ENCODE measurements at places on chromosomes 11 and 22. TPM values are rescaled to one million over a fixed set of nuclear protein-coding genes. Genes with fewer than 3 reads are reported as not detected.

HDHD5 gene
- polyA plus RNA-seq = 27.0 TPM

STARD10 gene
- 781 TPM for polyA plus RNA-seq

C22orf15 gene
- not detected for polyA plus RNA-seq

SLC7A4 gene
- 0.46 TPM for polyA plus RNA-seq

SCGB1D4 gene
- not detected for polyA plus RNA-seq

INS gene
- polyA plus RNA-seq = not detected

CD248 gene
- polyA plus RNA-seq = 13.7 TPM

CATSPERZ gene
- not detected for polyA plus RNA-seq

DRD4 gene
- polyA plus RNA-seq = 0.28 TPM

FZD4 gene
- 8.8 TPM for polyA plus RNA-seq

C22orf42 gene
- not detected for polyA plus RNA-seq

MS4A3 gene
- not detected for polyA plus RNA-seq

INPPL1 gene
- polyA plus RNA-seq = 30.0 TPM

PLAAT2 gene
- 27.0 TPM for polyA plus RNA-seq

CBL gene
- 1.8 TPM for polyA plus RNA-seq

KLHDC7B gene
- polyA plus RNA-seq = not detected

OR5P2 gene
- polyA plus RNA-seq = not detected

SMC1B gene
- polyA plus RNA-seq = 0.07 TPM

UPB1 gene
- polyA plus RNA-seq = 0.28 TPM

RAPSN gene
- not detected for polyA plus RNA-seq

MS4A5 gene
- polyA plus RNA-seq = not detected

FHIP1B gene
- polyA plus RNA-seq = 49.2 TPM

NXPE2 gene
- polyA plus RNA-seq = 3.5 TPM
